ENCODE measurements at places on chromosomes 12 and 14.

DNA sequence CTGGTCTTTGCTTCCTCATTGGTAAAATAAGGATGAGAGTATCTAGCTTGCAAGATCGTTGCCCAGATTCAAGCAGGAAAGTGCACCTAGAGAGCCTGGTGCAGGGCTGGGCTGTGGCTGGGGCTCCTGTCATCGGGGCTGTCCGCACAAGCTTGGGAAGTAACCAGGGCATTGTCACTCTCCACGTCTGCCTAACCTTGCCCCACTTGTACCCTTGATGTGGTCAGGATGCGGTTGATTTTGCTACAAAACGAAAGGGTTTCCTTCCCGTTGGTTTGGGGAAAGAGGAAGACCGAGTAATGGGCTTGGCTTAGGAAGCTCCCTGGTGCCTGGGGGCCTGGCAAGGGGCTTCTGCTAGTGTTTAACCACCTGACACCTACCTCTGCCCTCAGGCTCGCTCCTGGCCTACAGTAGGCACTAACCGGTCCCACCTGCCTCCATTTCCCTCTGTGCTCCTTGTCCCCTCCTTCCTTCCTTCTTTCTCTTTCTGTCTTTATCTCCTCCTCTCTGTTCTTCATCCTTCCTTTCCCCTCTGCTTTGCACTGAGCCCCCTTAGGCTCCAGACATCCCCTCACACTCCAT is 21.8 kb downstream of the MVK start:
- H3K4me3 ChIP-seq = no peak overlapping the region
- H3K36me3 ChIP-seq = peaks cover 6% of the 10 kb centered on the region
- peaks cover 14% of the 10 kb centered on the region for H3K4me1 ChIP-seq
- no peak for DNase-seq
- no peak overlapping the region for H3K27ac ChIP-seq

GRCh38 chr12:110829308-110829707 is 17.5 kb upstream of the CCDC63 start:
- H3K27ac ChIP-seq = peak overlapping the region; percentile 12
- DNase-seq = no peak
- peaks cover 6% of the 10 kb centered on the region for H3K4me1 ChIP-seq
- no peaks in the 10 kb centered on the region for H3K36me3 ChIP-seq

DNA sequence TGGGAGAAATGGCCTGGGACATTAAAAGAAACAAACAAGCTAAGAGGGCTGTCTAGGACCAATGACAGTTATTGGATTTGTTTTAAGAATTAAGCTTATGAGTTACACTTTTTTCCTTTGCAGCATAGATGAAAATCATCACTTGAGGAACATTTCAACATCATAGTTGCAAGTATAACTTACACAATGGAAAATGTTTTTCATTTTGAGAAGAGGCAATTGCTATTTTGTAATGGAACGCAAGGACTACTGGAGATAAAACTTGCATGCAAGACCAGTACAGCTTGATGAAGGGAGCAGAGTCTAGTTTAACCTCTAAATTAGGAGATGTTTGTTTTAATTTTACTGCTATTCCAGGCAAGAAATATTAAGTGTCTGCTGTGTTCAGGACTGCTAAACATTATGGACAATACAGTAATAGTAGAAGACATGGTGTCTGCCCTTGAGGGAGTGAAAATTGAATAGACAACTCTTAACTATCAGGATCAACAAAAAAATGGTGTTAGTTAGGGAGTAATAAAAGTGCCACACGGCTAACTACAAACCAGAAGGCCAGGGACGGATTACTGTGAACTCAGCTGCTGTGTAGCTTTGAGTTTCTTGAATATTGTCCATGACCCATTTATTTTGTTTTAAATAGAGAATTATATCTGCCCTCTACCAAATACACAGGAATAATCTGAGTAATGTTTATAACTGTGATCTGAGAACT is 374.5 kb downstream of the RAD51B start:
- no peaks in the 10 kb centered on the region for H3K36me3 ChIP-seq
- H3K4me1 ChIP-seq = peaks cover 22% of the 10 kb centered on the region
- no peak for DNase-seq

- H3K27me3 ChIP-seq = no peaks in the 10 kb centered on the region
- DNase-seq = no peak
- no peak overlapping the region for H3K4me3 ChIP-seq
- H3K4me1 ChIP-seq = no peaks in the 10 kb centered on the region
- no peak overlapping the region for H3K27ac ChIP-seq
Measured at GRCh38 chr14:67486890-67487289, 1.6 kb downstream of the TMEM229B start.

DNA sequence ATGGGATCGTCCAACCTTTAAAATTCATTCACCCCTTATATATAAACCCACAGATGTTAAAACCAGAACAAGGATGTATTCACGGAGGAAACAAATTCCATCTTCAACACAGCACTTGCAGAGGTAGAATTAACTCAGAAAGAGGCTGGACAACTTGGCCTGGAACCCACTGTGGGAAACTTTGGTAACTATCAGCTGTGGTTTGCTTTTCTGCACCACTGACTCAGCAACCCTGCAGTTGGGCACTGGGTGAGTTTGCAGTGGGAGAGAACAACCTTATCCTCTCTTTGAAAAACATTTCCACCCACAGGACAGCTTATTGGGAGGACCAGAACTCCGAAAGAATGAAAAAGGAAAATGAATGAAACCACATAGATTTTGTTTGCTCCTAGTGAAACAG is 66.3 kb downstream of the ZNF664 start:
- no peaks in the 10 kb centered on the region for H3K36me3 ChIP-seq
- peaks cover 23% of the 10 kb centered on the region for H3K4me1 ChIP-seq
- H3K4me3 ChIP-seq = no peak overlapping the region
- no peaks in the 10 kb centered on the region for H3K27me3 ChIP-seq

DNA sequence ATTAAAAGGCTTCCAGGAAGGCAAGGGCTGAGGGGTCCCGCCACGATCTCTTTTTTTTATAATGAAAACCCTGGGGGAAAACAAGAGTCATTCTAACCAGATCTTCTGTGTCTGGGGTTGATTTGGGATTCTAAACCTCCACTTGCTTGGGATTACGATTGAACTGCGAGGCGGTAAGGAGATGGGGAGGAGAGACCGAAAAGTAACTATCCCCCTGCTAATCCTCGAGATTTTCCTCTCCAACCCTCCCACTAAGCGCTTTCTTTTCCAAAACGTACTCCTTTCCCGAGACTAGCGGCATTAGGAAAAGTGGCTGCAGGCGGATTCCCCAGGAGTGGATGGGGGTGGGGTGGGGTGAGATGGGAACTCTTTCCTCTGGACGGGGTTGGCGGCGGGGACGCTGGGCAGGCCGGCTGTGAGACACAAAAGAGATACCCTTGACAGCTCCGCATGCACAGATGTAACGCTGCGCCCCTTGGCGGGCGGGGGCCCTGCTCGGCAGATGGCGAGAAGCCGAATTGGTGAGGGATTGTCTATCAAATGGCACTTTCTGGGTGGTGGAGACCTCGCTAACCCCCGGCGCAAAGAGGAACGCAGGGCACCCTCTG is 830 bp upstream of the SRRM4 start:
- H3K27me3 ChIP-seq = peaks cover 57% of the 10 kb centered on the region
- peak overlapping the region; percentile 53 for H3K27ac ChIP-seq
- no peaks in the 10 kb centered on the region for H3K36me3 ChIP-seq
- peaks cover 43% of the 10 kb centered on the region for H3K4me1 ChIP-seq
- peak overlapping the region; percentile 90 for H3K4me3 ChIP-seq

GRCh38 chr14:36856095-36856878 is 194.6 kb downstream of the PAX9 start:
- H3K36me3 ChIP-seq = no peaks in the 10 kb centered on the region
- H3K27me3 ChIP-seq = no peaks in the 10 kb centered on the region
- peaks cover 5% of the 10 kb centered on the region for H3K4me1 ChIP-seq
- no peak overlapping the region for H3K27ac ChIP-seq
- DNase-seq = no peak

GRCh38 chr12:20212658-20213555 is 155.4 kb upstream of the PDE3A start:
- H3K36me3 ChIP-seq = peaks cover 5% of the 10 kb centered on the region
- peak; percentile 37 for DNase-seq
- H3K4me1 ChIP-seq = peaks cover 30% of the 10 kb centered on the region
- H3K27me3 ChIP-seq = no peaks in the 10 kb centered on the region
- H3K4me3 ChIP-seq = peak overlapping the region; percentile 57

GRCh38 chr14:63760014-63760413 is 32.1 kb upstream of the SGPP1 start:
- no peaks in the 10 kb centered on the region for H3K4me1 ChIP-seq
- H3K27ac ChIP-seq = no peak overlapping the region
- H3K4me3 ChIP-seq = no peak overlapping the region
- no peaks in the 10 kb centered on the region for H3K36me3 ChIP-seq

DNA sequence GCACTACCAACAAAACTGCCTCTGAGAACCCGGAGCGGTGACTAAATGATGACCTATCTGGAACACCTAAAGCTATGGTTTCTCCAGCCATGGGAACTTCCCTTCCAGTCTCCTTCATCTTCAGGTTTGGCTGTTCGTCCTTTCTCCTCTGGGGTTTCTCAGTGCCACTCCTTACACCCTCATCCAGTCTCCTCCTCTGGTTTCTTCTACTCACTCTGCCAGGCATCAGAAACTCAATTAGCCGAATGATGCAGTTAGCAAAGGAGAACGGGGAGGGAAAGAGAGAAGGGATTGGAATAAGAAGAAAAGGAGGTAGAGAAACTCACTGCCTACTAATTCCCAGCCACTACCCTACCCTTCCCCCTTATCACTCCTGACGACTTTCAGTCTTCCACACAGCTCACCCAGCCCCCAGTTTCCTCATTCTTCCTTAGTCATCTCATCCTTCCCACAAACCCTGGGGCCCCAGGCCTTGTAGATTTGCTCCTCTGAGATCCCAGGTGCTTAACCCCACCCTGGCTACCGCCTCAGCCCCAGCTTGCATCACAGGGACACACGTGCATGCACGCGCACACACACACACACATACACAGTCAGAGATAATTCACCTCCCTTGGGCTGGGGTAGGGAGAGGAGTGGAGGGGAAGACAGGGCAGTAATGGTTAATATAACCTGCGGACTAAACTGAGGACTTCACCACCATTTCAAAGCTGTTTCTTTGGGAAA is 13.0 kb downstream of the FGD6 start:
- peaks cover 11% of the 10 kb centered on the region for H3K36me3 ChIP-seq
- no peak overlapping the region for H3K4me3 ChIP-seq
- no peak for DNase-seq
- peaks cover 2% of the 10 kb centered on the region for H3K27me3 ChIP-seq

DNA sequence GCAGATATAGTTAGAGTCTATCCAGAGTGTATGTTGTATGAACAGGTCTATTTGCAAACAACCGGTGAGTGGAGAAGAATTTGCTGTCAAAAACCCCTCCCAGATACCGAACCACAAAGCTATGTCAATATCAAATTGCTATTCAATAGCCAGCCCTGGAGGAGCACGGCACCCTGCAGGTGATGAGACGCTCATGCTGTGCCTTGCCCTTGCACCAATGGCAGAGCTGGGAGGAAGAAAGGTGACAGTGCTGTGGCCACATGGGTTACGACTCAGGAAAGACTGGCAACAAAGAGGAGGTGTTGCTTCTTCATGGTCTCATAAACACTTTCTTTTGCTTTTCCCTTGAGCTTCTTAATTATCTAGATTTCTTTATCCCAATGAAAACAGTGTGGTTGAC is 55.7 kb downstream of the PAX9 start:
- H3K27me3 ChIP-seq = no peaks in the 10 kb centered on the region
- H3K36me3 ChIP-seq = no peaks in the 10 kb centered on the region
- no peak overlapping the region for H3K27ac ChIP-seq
- no peaks in the 10 kb centered on the region for H3K4me1 ChIP-seq
- DNase-seq = no peak
- no peak overlapping the region for H3K4me3 ChIP-seq

DNA sequence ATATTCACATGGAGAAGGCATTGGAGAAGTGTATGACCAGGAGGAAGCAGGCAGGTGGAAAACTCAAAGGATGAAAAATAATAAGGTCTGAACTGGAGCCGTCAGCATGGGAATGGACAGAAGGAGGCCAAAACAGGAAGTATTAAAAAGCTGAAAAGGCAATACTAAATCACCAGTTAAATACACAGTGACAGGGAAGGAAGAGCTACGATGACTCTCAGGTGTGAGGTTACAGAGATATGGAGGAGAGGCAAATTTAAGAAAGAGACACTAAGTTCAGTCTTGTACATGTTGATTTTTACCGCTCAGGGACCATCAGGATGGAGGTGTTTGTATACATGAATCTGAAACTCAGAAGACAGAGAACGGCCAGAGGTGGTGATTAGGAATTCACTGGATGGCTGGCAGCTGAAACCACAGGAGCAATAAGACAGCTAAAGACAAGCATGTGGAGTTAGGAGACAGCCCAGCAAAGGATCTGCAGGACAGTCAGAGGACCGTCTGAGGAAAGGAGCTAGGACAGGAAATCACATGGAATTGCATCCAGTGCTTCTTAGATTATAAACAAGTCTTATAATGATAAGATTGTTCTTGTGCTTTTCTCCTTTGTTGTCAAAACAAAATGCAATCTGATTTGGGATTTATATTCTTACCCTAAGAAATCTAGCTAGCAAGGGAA is 33.9 kb upstream of the CDKN3 start:
- peak overlapping the region; percentile 9 for H3K27ac ChIP-seq
- peaks cover 32% of the 10 kb centered on the region for H3K4me1 ChIP-seq
- peaks cover 10% of the 10 kb centered on the region for H3K27me3 ChIP-seq
- H3K36me3 ChIP-seq = no peaks in the 10 kb centered on the region

DNA sequence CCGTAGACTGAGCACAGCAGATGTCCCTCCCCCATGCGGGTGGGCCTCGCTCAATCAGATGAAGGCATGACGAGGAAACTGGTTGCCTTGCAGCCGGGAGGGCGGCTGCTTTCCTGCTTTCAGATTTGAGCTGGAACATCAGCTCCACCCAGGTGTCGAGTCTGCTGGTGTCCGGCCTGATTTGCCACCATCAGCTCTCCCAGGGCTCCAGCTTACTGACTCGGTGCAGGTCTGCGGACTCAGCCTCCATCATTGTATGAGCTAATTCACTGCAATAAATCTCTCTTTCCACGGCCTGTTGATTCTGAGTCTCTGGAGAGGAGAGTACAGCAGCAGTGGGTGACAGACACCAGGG is 156.2 kb downstream of the KIF26A start:
- no peaks in the 10 kb centered on the region for H3K27me3 ChIP-seq
- no peak overlapping the region for H3K27ac ChIP-seq
- no peak for DNase-seq

- no peaks in the 10 kb centered on the region for H3K27me3 ChIP-seq
- H3K36me3 ChIP-seq = peaks cover 8% of the 10 kb centered on the region
- peaks cover 12% of the 10 kb centered on the region for H3K4me1 ChIP-seq
- H3K27ac ChIP-seq = peak overlapping the region; percentile 2
- no peak overlapping the region for H3K4me3 ChIP-seq
Measured at GRCh38 chr14:72419226-72419775, 474.6 kb downstream of the DPF3 start.

- H3K27me3 ChIP-seq = no peaks in the 10 kb centered on the region
- H3K36me3 ChIP-seq = no peaks in the 10 kb centered on the region
- DNase-seq = no peak
- H3K4me3 ChIP-seq = no peak overlapping the region
- peak overlapping the region; percentile 23 for H3K27ac ChIP-seq
- H3K4me1 ChIP-seq = peaks cover 19% of the 10 kb centered on the region
Measured at GRCh38 chr12:19546611-19547162, 107.4 kb downstream of the AEBP2 start.

DNA sequence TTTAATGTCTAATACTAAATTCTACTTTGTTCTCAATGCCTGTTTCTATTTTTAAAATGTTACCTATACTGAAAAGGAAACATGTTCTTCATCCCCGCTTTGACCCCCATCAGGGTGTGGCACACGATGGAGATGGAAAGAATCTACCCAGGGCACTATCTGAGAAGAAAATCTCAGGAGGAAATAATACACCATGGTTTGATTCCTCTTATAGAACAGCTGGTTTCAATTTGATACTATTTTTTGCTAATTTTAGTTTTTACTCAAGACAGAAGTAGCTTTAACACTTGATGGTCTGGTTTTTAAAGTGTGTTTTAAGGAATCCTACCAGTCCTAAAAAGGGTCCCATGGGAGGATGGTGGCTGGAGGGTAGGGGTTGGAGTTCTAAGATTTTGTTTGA is 56.7 kb downstream of the PPM1H start:
- H3K36me3 ChIP-seq = no peaks in the 10 kb centered on the region
- no peak for DNase-seq
- no peak overlapping the region for H3K4me3 ChIP-seq
- H3K4me1 ChIP-seq = no peaks in the 10 kb centered on the region
- no peak overlapping the region for H3K27ac ChIP-seq

All from neural crest cell (in vitro differentiated cells).